Pancreas (tissue), 10 donors: ENCODE measurements at places on chromosomes 7 and 10. TPM values are rescaled to one million over a fixed set of nuclear protein-coding genes. Genes with fewer than 3 reads are reported as not detected.

CFAP58 gene
- 0.28 TPM for total RNA-seq

- no peaks in the 10 kb centered on the region for H3K27me3 ChIP-seq
- H3K36me3 ChIP-seq: no peaks in the 10 kb centered on the region
- DNase-seq: no peak
- H3K4me3 ChIP-seq: no peak overlapping the region
Observed at GRCh38 chr10:49273082-49273465, 25.9 kb upstream of the C10orf71 start.

GRCh38 chr7:1847260-1848001 is 177.4 kb downstream of the ELFN1 start:
- no peaks in the 10 kb centered on the region for H3K36me3 ChIP-seq
- H3K27me3 ChIP-seq: no peaks in the 10 kb centered on the region
- H3K27ac ChIP-seq: no peak overlapping the region
- no peaks in the 10 kb centered on the region for H3K4me1 ChIP-seq

GRCh38 chr7:158631574-158632195 is 44.1 kb upstream of the PTPRN2 start:
- H3K4me1 ChIP-seq: no peaks in the 10 kb centered on the region
- H3K27ac ChIP-seq: no peak overlapping the region
- no peaks in the 10 kb centered on the region for H3K36me3 ChIP-seq
- no peak for DNase-seq
- no peak overlapping the region for H3K4me3 ChIP-seq

DNA sequence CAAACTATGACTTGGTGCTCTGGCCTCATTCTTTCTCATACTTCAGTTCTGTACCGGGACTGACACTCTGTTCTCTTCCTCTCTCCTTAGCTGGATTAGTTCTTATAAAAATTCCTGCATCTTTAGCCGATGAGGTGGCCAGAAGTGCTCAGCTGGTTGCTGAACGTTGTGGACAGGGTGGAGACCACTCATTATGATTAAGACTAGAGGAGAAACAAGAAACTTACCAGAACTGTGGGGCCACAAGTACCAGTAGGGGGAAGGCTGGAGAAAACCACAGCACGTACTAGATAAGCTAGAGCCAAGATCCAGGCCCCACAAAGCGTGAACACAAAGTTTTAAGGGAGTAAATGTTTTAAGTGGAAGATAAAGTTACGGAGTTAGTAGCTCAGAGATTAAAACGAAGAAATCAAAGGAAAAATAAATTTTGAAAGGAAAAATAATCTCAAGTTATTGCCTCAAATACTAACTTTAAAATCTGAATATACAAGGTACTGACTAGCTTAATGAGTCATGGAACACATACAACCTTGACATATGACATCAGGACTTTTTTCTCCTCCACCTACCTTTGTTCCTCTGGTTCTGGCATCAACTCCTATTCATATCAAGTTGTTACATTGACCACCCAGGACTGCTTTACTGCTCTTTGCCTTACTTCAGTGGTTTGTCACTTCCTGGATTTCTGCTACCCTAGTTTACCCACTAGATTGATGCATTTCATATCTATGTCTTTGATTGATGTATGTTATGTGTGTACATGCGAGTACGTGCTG is 469.0 kb downstream of the TFEC start:
- DNase-seq: no peak
- no peak overlapping the region for H3K4me3 ChIP-seq
- no peaks in the 10 kb centered on the region for H3K36me3 ChIP-seq
- no peak overlapping the region for H3K27ac ChIP-seq

- H3K4me3 ChIP-seq: no peak overlapping the region
- H3K36me3 ChIP-seq: no peaks in the 10 kb centered on the region
- H3K4me1 ChIP-seq: no peaks in the 10 kb centered on the region
- H3K27ac ChIP-seq: no peak overlapping the region
- no peak for DNase-seq
Observed at GRCh38 chr7:44980393-44981034, 1.7 kb upstream of the MYO1G start.

- H3K27ac ChIP-seq: no peak overlapping the region
- H3K4me3 ChIP-seq: no peak overlapping the region
- H3K4me1 ChIP-seq: no peaks in the 10 kb centered on the region
- no peaks in the 10 kb centered on the region for H3K36me3 ChIP-seq
Observed at GRCh38 chr7:80548840-80549530, 37.1 kb upstream of the GNAT3 start.

DNA sequence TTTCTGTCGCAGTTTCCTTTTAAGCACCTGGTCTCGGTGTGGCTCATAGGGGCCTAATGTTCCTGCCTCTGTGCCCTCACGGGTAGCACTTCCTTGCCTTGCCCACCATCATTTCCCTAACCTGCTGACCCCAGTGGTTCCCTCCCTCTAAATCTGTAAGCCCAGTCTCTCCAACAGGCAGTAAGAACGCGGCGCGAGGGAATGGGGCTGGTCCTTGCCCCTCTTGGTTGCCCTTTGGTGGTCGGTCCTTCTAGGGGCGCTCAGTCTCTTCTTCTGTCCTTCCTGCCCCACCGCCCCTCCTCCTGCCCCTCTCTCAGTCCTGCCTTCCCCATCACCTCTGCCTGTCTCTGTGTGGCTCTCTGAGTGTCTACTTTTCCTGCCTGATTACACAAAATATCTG is 21.2 kb downstream of the EMX2 start:
- H3K36me3 ChIP-seq: no peaks in the 10 kb centered on the region
- no peaks in the 10 kb centered on the region for H3K27me3 ChIP-seq
- H3K4me3 ChIP-seq: no peak overlapping the region
- DNase-seq: no peak

DNA sequence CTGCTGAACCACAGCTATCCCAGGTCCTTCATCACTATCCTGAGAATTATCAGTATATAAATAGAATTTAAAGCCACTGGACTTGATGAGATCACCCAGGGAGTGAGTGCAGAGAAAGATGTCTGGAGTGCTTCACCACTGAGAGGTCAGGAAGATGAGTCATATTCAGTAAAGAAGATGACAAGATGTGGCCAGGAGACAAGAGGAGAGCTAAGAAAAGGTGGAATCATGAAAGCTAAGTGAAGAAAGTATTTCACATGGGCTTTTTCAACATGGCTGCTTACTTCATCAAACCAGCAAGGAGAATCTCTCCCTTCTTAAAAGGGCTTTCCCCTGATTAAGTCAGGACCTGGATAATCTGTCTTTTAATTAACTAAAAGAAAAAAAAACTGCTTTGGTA is 9.1 kb upstream of the PRKAR2B start:
- no peak for DNase-seq
- no peak overlapping the region for H3K27ac ChIP-seq

NOM1 gene
- total RNA-seq: 9.2 TPM

DNA sequence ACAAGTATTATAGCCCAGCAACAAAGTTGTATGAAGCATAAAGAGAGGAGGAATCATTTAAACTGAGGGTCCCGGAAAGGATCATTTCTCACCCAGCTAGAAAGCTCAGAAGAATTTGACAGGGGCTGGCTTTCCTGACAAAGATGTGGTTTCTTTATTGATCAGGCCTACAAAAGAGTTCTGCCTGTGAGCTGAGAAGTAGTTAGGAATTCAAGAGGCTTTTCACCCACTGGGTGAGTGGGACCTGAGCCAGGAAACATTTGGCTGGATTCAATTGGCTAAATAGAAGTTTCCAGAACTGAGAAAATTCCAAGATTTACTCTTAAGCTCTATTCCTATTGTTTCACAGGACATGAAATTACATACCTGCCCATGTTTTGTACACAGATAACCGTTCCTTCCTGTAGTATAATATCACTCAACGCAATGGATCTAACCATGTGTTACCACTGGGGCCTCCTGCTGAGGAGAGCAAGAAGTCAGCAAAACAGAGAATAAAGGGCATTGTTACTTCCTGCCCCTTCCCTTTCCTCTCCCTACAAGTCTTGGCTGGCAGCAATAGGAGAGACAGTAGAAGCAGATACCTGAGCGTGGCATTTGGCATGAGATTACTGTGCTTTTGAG is 53.9 kb upstream of the PAPSS2 start:
- no peaks in the 10 kb centered on the region for H3K27me3 ChIP-seq
- peak overlapping the region; percentile 47 for H3K27ac ChIP-seq
- H3K4me3 ChIP-seq: no peak overlapping the region
- DNase-seq: no peak
- H3K36me3 ChIP-seq: no peaks in the 10 kb centered on the region
- H3K4me1 ChIP-seq: peaks cover 16% of the 10 kb centered on the region

SLC26A3 gene
- total RNA-seq: 1.1 TPM

SUPV3L1 gene
- 16.0 TPM for total RNA-seq

DNA sequence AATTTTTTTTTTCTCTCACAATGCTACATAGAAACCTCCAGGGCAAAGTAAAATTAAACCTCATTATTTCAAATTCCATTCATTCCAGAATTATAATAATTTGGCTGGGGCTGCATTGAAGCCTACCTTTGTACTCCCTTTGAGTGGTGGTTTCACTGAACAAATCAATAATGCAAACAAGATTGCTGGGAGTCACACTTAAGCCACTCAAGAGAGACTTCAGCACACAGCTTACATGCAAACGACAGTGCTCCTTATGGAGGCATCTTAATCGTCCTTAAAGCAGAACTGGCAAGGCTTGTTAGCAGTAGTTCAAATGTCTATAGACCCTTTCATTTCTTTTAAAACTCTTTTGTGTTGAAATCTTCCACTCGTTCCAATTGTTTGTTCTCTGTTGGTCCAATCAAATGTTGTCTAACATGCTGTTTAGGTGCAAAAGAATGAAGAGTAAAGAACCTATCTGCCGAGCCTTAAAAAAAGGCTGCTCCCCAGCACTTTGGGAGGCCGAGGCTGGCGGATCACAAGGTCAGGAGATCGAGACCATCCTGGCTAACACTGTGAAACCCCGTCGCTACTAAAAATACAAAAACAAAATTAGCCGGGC is 294.9 kb downstream of the FGFR2 start:
- no peaks in the 10 kb centered on the region for H3K36me3 ChIP-seq
- no peaks in the 10 kb centered on the region for H3K27me3 ChIP-seq
- no peaks in the 10 kb centered on the region for H3K4me1 ChIP-seq
- peak overlapping the region; percentile 21 for H3K27ac ChIP-seq
- no peak for DNase-seq

- H3K27ac ChIP-seq: no peak overlapping the region
- no peaks in the 10 kb centered on the region for H3K27me3 ChIP-seq
- H3K4me3 ChIP-seq: no peak overlapping the region
- peak; percentile 38 for DNase-seq
Observed at GRCh38 chr10:132146941-132147915, 39.5 kb upstream of the DPYSL4 start.

DNA sequence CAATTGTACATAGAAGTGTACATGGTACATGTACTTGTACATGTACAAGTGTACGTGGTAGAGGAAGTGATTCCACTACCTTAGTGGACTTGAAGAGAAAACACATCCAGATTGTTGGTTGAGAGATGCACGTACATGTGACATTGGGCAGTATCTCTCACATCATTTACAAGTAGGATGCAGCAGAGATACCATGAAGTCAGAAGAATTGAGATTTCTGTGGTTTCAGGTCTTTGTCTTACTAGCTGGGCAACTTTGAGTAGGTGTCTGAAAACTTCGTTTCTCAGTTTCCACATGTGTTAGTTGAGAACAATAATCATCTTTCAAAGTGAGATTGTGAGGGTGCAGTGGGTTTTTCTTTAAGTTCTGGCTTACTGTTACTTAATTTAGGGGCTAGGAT is 21.5 kb downstream of the CLDN12 start:
- DNase-seq: no peak
- H3K36me3 ChIP-seq: no peaks in the 10 kb centered on the region
- no peak overlapping the region for H3K27ac ChIP-seq
- H3K27me3 ChIP-seq: no peaks in the 10 kb centered on the region

SPDYE2 gene
- 0.19 TPM for total RNA-seq

DNA sequence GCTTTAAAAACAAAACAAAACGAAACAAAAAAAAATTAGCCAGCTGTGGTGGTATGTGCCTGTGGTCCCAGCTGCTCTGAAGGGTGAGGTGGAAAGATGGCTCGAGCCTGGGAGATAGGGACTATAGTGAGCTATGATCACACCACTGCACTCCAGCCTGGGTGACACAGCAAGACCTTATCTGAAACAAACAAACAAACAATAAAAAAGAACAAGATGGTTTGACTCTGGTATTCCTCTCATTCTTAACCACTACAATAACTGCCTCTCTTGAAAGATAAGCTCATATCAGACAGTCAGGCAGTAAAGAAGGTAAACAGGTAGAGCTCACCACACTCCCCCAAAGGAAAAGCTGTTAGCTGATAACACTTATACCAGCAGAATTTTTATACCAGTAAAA is 14.1 kb upstream of the DUSP5 start:
- no peaks in the 10 kb centered on the region for H3K27me3 ChIP-seq
- no peaks in the 10 kb centered on the region for H3K36me3 ChIP-seq

GRCh38 chr7:86745013-86745745 is 101.5 kb downstream of the GRM3 start:
- H3K4me1 ChIP-seq: no peaks in the 10 kb centered on the region

FAM237B gene
- not detected for total RNA-seq

- H3K36me3 ChIP-seq: no peaks in the 10 kb centered on the region
- no peak overlapping the region for H3K4me3 ChIP-seq
Observed at GRCh38 chr10:11012421-11013295, 5.0 kb upstream of the CELF2 start.

WEE2 gene
- not detected for total RNA-seq

DNA sequence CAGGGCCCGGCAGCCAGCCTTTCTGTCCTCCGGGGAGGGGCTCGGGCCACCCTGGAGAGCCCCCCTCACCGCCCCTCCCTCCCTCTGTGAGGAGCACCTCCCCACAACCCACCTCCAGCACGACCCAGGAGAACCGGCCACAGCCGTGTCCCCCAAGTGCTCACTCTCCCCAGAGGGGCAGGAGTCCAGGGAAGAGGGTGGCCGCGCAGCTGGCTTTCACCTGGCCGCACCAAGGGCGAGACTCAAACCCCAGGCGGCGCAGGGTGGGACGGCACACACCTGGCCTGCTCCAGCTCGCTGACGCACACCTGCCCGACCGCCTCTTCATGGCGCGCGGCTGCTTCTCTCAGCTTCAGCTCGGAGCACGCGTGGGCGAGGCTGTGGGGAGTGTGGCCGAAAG is 73.4 kb downstream of the CFAP46 start:
- no peaks in the 10 kb centered on the region for H3K4me1 ChIP-seq
- no peak overlapping the region for H3K4me3 ChIP-seq
- no peaks in the 10 kb centered on the region for H3K27me3 ChIP-seq
- H3K27ac ChIP-seq: no peak overlapping the region

DNA sequence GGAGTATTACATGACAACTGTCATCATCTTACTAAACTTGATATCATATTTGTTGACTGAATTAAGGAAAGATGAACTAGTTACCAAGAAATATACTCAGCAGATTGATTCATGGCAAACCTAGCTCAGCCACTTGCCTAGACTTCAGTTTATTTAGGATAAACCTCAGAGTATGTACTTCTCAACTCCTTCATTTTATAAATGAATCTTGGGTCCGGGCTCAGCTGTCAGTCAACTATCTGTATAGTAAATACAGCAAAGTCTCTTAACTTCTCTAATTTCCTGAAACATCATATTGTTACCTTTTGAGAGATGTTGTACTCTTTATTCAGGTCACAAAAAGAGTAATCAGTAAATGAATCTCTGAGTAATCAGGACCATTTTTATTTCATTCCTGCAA is 211.0 kb upstream of the KLF14 start:
- no peak for DNase-seq
- H3K27ac ChIP-seq: no peak overlapping the region
- no peaks in the 10 kb centered on the region for H3K27me3 ChIP-seq
- H3K4me3 ChIP-seq: no peak overlapping the region

AMZ1 gene
- 0.19 TPM for total RNA-seq
